GM04504 (cell line): ENCODE measurements at places on chromosomes 12 and 14.

GRCh38 chr12:25459541-25459951, 93.5 kb downstream of the LMNTD1 start:
- no peak for DNase-seq

GRCh38 chr12:1949771-1950470, 31.5 kb upstream of the CACNA2D4 start:
- no peak for DNase-seq

GRCh38 chr12:14614704-14615121, 47.0 kb upstream of the PLBD1 start:
- no peak for DNase-seq

- no peak for DNase-seq
Observed at GRCh38 chr14:31253746-31254471, 46.3 kb upstream of the HECTD1 start.

- DNase-seq, result no peak
Observed at GRCh38 chr14:66088656-66089055, 397.5 kb upstream of the CCDC196 start.
